ENCODE measurements at places on chromosomes 4 and X.
A peak's percentile ranks its signal among the peaks of the same experiment; 100 is the strongest.

GRCh38 chrX:110162131-110162530 is 155.8 kb downstream of the AMMECR1 start:
- DNase-seq = no peak
- no peak overlapping the region for H3K27ac ChIP-seq
- no peak overlapping the region for H3K4me3 ChIP-seq
- no peaks in the 10 kb centered on the region for H3K27me3 ChIP-seq
- H3K4me1 ChIP-seq = no peaks in the 10 kb centered on the region

GRCh38 chr4:162874748-162875147 is 291.9 kb downstream of the NAF1 start:
- H3K27me3 ChIP-seq = no peaks in the 10 kb centered on the region
- no peak overlapping the region for H3K4me3 ChIP-seq
- no peak overlapping the region for H3K27ac ChIP-seq
- H3K4me1 ChIP-seq = no peaks in the 10 kb centered on the region

GRCh38 chrX:101260435-101260834 is 30.7 kb downstream of the TAF7L start:
- no peak overlapping the region for H3K4me3 ChIP-seq
- no peaks in the 10 kb centered on the region for H3K27me3 ChIP-seq
- no peaks in the 10 kb centered on the region for H3K36me3 ChIP-seq
- no peaks in the 10 kb centered on the region for H3K4me1 ChIP-seq

GRCh38 chrX:110853610-110854009 is 58.0 kb upstream of the CHRDL1 start:
- H3K4me3 ChIP-seq = no peak overlapping the region
- no peak overlapping the region for H3K27ac ChIP-seq
- peaks cover 2% of the 10 kb centered on the region for H3K27me3 ChIP-seq
- H3K4me1 ChIP-seq = no peaks in the 10 kb centered on the region

- no peaks in the 10 kb centered on the region for H3K36me3 ChIP-seq
- no peak overlapping the region for H3K4me3 ChIP-seq
- H3K27ac ChIP-seq = no peak overlapping the region
- no peak for DNase-seq
Observed at GRCh38 chr4:25308761-25309160, 3.8 kb upstream of the ZCCHC4 start.

DNA sequence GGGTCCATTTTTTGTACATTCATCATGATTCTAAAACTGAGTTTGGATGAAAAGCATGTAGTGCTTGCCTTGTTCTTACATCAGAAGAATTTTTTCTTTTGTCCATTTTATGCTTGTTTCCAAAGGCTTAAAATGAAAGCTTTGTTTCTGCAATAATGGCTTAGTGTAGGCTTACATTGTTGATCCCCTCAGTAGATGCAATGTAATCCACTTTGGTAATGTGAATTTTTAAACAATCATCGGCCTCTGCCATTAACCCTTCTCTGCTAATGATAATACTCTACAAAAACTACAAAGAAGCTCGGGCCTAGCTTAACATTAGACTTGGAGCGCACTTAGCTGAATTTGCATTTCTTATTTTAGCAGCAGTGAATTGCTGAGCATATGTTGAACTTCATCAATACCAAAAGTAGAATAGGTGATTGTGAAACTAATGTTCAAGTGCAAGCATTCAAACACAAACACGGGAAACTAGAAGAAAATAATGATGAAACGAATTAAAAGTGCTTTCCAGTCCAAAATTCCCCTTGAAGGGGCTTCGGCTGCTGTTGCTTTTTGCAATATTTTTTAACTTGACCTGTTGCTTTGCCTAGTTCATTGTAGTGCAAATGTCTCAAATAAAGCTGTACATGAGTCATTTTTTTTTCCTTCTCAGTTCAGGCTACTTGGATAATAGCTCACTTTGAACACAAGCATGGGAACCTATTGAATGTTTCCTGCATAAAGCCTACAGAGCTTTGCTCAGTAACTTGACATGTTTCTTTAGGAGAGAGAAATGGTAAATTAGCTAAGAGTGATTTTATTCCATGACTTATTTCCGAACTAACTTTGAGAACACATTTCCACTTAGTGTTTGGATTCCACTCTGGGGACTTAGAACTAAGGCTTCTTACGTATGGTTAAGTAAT is 66.5 kb downstream of the SLIT2 start:
- DNase-seq = no peak
- no peaks in the 10 kb centered on the region for H3K27me3 ChIP-seq
- no peaks in the 10 kb centered on the region for H3K4me1 ChIP-seq
- peak overlapping the region; percentile 34 for H3K27ac ChIP-seq

- no peaks in the 10 kb centered on the region for H3K4me1 ChIP-seq
- no peak overlapping the region for H3K27ac ChIP-seq
- no peaks in the 10 kb centered on the region for H3K36me3 ChIP-seq
- no peak overlapping the region for H3K4me3 ChIP-seq
Observed at GRCh38 chrX:19212037-19212436, 89.8 kb upstream of the ADGRG2 start.

DNA sequence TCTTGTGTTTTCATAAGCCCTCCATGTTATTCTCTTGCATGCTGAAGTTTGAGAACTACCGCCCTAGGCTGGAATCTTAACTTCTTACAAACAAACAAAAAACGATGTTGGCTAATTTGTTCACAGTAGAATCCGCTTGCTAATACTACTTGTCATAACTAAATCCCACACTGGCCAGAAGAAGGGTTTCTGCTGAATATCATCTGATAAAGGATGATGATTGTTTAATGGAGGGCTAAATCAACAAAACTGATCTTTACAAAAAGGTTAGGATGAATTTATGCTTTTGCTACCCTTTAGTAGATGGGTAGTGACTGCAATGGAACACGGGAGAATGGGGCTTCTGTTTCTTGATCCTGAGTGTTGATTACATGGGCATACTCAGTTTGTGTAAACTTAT is 42.3 kb downstream of the SPATA4 start:
- H3K27ac ChIP-seq = no peak overlapping the region
- no peaks in the 10 kb centered on the region for H3K4me1 ChIP-seq
- H3K36me3 ChIP-seq = no peaks in the 10 kb centered on the region
- H3K27me3 ChIP-seq = no peaks in the 10 kb centered on the region

- no peak overlapping the region for H3K4me3 ChIP-seq
- H3K27ac ChIP-seq = no peak overlapping the region
- H3K36me3 ChIP-seq = no peaks in the 10 kb centered on the region
- H3K27me3 ChIP-seq = no peaks in the 10 kb centered on the region
Observed at GRCh38 chrX:69388526-69388925, 115.6 kb upstream of the NALF2 start.

DNA sequence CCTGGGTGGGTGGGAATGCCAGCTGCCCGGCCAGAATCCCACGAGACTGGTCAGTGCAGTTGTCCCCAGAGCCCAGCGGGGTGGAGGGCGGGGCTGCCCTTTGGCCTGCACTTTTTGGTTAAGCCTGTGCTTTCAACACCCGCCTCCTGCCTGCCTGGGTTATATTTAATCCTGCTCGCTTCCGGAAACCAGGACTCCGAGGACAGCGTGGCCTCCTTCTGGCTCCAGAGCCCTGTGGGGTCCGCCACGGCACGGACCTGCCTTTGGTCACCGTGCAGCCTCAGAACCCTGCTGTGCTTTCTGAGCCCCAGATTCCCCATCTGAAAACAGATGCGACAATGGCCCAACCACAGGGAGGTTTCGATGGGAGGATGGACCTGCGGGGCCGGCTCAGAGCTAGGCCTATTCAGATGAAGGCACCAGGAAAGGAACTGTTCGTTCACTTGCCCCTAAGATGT is 29.4 kb upstream of the KIAA0232 start:
- H3K4me3 ChIP-seq = no peak overlapping the region
- no peaks in the 10 kb centered on the region for H3K27me3 ChIP-seq
- no peak overlapping the region for H3K27ac ChIP-seq
- DNase-seq = no peak
- H3K4me1 ChIP-seq = no peaks in the 10 kb centered on the region

DNA sequence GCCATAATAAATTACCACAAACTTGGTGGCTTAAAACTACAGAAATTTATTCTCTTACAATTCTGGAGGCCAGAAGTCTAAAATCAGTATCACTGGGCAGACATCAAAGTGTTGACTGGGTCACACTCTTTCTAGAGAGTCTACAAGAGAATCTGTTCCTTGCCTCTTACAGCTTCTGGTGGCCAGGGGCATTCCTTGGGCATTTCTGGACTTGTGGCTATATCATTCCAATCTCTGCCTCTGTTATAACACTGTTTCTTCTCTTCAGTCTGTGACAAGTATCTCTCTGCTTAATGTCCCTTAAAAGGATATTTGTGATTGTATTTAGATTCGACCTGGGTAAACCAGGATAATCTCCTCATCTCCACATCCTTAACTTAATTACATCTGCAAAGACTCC is 207.3 kb upstream of the DCAF8L1 start:
- DNase-seq = no peak
- no peaks in the 10 kb centered on the region for H3K27me3 ChIP-seq
- H3K36me3 ChIP-seq = no peaks in the 10 kb centered on the region
- H3K4me1 ChIP-seq = no peaks in the 10 kb centered on the region
- no peak overlapping the region for H3K27ac ChIP-seq
- H3K4me3 ChIP-seq = no peak overlapping the region

GRCh38 chrX:105190252-105190853 is 30.1 kb downstream of the TEX13A start:
- H3K36me3 ChIP-seq = no peaks in the 10 kb centered on the region
- no peak for DNase-seq
- H3K4me3 ChIP-seq = no peak overlapping the region
- no peaks in the 10 kb centered on the region for H3K4me1 ChIP-seq

DNA sequence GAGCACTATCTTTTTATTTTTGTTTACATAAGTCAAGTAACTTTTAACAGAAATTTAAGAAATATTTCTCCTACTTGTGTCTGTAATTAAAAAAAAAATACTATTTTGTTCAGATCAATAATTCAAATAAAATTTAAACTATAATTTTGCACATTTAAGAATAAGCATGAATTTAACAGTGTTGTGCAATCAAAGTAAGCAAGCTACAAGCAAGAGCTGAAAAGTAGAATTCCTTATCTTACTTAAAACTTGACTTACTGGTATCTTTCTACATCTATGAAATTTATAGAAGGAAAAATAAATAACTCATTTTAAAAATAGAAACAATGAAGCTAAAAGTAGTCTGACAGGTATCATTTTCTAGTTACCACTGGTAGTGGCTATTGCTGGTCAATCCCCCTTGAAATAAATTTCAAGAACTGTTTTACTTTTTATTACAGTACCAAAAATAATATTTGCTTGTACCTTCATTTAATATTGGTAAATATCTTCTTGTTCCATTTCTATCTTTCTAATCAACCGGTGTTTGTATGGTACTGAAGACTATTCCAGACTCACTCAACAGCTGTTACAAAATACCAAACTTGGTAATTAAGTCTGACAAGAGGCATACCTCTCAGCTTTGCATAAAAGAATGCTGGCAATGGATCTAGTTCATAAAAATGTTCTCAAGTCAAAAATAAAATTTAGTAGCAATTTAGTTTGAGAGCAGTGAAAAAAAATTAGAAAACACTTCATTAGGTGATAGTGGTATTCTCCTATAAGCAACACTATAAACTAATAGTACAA is 62.2 kb downstream of the NOCT start:
- no peak overlapping the region for H3K4me3 ChIP-seq
- no peaks in the 10 kb centered on the region for H3K36me3 ChIP-seq
- H3K4me1 ChIP-seq = peaks cover 20% of the 10 kb centered on the region
- H3K27ac ChIP-seq = peak overlapping the region; percentile 24
- H3K27me3 ChIP-seq = no peaks in the 10 kb centered on the region

DNA sequence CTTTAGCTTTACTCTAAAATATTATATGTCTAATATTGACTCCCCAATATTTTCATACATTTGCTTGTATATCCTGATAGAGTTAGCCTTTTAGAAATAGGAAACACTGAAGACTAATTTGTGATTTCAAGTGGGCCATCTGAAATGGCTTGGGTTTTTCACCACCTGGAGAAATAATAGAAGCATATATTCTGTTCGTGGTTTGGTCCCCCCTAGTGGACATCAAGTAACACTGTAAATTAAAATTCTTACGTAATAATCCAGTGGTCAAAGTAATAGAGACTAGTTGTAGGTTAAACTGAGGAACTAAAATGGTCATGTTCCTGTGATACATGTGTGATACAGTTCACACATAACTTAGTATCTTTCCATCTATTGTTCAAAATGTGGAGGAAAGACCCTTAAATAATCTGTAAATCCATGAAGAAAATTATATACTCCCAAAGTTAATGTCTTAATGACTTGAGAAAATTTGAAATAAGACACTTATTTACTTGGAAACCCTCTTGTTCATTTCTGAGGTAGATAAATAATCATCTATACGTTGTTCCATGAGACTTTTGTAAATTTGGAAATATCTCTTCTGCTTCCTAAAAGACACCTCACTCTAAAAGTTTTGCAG is 79.8 kb upstream of the SMARCAD1 start:
- no peak overlapping the region for H3K4me3 ChIP-seq
- no peaks in the 10 kb centered on the region for H3K27me3 ChIP-seq
- H3K27ac ChIP-seq = no peak overlapping the region
- DNase-seq = no peak
- no peaks in the 10 kb centered on the region for H3K36me3 ChIP-seq

- H3K4me3 ChIP-seq = no peak overlapping the region
- no peak for DNase-seq
- H3K4me1 ChIP-seq = no peaks in the 10 kb centered on the region
- H3K27me3 ChIP-seq = no peaks in the 10 kb centered on the region
- no peaks in the 10 kb centered on the region for H3K36me3 ChIP-seq
Observed at GRCh38 chr4:185831125-185831815, 19.3 kb upstream of the SORBS2 start.

GRCh38 chrX:106898462-106898861 is 4.7 kb downstream of the RIPPLY1 start:
- no peaks in the 10 kb centered on the region for H3K4me1 ChIP-seq
- H3K4me3 ChIP-seq = no peak overlapping the region
- no peak overlapping the region for H3K27ac ChIP-seq
- H3K36me3 ChIP-seq = no peaks in the 10 kb centered on the region
- H3K27me3 ChIP-seq = peaks cover 3% of the 10 kb centered on the region

DNA sequence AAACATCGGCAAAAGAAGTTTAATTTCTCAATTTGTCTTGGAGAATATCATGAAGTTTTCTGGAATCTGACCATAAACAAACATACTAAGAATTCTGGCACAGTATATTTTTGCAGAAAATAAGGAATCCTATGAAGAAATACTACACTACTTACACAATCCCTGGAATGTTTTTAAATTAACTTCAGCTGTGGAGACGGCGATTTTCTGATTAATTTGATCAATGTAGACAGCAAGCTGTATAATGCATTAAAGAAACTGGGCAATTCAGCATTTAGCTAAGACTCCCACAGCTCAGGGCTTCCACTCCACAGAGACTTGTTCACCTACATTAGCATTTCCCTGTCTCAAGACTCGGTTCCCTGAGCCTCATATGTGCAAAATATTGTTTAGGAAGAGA is 12.2 kb downstream of the EGFL6 start:
- no peak overlapping the region for H3K4me3 ChIP-seq
- DNase-seq = no peak
- H3K27me3 ChIP-seq = no peaks in the 10 kb centered on the region
- H3K27ac ChIP-seq = no peak overlapping the region

GRCh38 chr4:152663203-152664066 is 16.4 kb downstream of the TMEM154 start:
- no peaks in the 10 kb centered on the region for H3K27me3 ChIP-seq
- no peaks in the 10 kb centered on the region for H3K4me1 ChIP-seq
- H3K36me3 ChIP-seq = no peaks in the 10 kb centered on the region
- no peak overlapping the region for H3K4me3 ChIP-seq
- H3K27ac ChIP-seq = no peak overlapping the region

- H3K27ac ChIP-seq = peak overlapping the region; percentile 92
- H3K36me3 ChIP-seq = no peaks in the 10 kb centered on the region
- DNase-seq = no peak
- H3K4me3 ChIP-seq = peak overlapping the region; percentile 85
Observed at GRCh38 chr4:129092631-129093190, 628 bp downstream of the SCLT1 start.

- H3K27me3 ChIP-seq = no peaks in the 10 kb centered on the region
- DNase-seq = no peak
- H3K4me1 ChIP-seq = no peaks in the 10 kb centered on the region
- H3K27ac ChIP-seq = no peak overlapping the region
Observed at GRCh38 chr4:159206427-159206871, 103.6 kb downstream of the RAPGEF2 start.
